ENCODE measurements at places on chromosomes 5 and 9.
A peak's percentile ranks its signal among the peaks of the same experiment; 100 is the strongest.

- no peak for DNase-seq
These were observed 102.5 kb downstream of the SPATA31D1 start for GRCh38 chr9:82091100-82091499.

DNA sequence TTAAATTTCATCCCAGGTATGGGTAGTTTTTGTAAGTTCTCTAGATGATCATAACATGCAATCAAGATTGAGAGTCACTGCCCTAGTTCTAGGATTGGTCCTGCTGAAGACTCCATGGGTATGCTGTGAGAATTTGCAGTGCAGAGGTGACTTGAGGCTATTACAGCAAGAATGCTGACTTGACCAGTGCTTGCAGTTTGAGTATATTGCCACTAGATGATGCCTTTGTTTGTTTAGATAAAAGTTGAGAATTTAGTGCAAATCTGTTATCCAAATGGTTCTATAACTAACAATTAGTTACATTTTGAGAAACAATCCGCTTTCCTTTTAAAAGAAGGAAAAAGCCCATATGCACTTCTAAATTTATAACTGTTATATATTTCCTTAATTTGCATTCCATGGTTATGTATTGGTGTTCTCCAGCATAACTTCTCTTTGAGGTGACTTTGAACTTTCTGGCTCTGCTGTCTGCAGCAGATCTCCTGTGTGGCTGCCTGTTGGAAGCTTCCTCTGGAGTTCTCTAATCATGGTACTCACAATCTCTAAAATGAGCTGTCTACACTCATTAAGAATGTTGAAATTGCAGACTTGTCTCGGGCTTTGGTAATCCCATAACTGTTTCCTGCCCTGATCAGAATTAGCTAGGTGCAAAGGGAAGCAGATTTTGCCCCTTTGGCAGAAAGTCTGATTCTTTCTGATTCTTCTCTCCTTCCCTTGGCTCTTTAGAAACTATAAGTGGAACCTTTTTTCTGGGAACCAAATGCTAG is 24.9 kb downstream of the MELK start:
- no peak for DNase-seq

GRCh38 chr9:38227061-38227540 is 158.1 kb upstream of the SHB start:
- DNase-seq: peak; percentile 44

GRCh38 chr9:87587864-87588263 is 90.2 kb downstream of the DAPK1 start:
- DNase-seq: no peak

- no peak for DNase-seq
These were observed 29.2 kb downstream of the NR4A3 start for GRCh38 chr9:99850736-99851499.

DNA sequence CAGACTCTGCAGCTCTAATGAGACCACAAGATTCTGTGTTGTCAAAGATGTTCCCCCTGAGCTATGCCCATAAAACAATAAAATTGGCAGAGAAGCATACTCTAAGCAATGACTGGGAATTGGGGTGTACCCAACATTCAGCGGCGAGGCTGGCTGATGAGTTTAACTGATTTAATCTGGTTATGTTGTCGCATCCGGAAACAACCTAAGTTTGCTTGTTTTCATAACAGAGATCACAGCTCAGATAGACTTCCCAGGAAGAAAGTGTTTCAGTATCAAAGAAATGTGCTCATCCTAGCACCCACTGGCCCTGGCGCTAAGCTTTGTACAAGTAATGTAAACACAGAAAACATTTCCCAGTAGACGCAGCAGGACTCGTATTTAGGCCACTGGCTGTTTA is 7.4 kb downstream of the SEMA5A start:
- no peak for DNase-seq

DNA sequence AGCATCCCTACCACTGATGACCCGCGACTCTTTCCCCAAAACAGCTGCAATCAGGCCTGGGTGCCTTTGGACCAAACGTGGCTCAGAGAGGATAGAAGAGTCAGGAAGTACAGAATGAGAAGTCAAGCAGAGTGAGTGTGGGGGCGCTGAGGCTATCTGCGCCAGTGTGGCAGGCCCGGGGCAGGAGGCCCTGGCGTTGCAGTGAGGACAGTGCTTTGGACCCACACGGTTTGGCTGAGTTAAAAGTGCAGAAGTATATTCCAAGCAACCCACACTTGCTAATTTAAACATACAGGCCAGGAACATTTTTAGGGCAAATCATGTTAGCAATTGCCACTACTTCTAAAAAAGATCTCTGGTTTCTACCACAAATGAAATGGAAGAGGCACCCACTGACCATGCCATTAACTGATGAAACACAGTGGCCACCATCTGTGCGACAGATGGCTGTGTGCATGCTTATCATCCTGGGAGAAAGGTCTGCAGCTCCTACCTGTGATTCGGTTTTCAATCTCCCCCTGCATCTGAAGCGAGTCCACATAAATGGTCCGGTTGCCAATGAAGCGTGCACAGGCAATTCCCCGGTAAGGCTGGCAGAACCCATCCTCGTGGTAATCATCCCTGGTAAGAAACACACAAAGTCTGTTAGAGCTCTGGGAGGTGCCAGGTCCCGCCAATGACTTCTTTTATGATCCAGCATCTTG is 213.0 kb downstream of the ROR2 start:
- DNase-seq: no peak

DNA sequence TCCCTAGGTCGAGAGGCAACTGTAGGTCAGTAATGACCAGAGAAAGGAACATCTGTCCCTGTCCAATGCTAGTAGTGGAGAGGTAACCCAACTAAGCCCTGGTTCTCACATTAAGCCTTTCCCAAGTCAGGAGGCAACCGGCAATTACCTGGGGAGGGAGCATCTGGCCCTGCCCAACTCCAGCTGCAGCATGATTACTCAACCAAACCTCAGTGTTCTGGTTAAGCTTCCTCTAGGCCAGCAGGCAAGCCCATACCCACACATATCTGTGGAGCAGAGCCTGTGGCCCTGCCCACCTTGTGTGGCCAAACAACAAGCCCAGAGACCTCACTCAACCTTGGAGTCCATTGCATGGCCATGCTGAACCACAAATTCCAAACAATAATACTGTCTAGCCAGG is 220.8 kb upstream of the SLC24A2 start:
- DNase-seq: no peak

DNA sequence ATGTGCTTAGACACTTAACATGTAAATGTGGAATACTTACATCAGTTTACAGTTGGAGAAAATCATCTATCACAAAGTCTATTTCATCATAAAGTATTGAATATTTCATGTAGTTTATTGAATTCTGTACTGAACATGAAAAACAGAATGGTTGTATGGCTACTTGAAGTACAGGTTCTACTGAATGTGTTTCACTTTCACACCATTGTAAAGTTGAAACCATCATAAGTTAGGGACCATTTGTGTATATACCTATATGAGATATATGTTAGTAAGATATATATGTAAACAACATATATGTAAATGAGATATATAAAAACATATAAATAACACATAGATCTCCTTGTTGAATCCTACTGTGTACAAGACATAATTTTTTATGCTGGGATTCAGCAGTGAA is 63.0 kb upstream of the TAF11L2 start:
- no peak for DNase-seq

- no peak for DNase-seq
These were observed 5.2 kb downstream of the RFX3 start for GRCh38 chr9:3520564-3520963.

DNA sequence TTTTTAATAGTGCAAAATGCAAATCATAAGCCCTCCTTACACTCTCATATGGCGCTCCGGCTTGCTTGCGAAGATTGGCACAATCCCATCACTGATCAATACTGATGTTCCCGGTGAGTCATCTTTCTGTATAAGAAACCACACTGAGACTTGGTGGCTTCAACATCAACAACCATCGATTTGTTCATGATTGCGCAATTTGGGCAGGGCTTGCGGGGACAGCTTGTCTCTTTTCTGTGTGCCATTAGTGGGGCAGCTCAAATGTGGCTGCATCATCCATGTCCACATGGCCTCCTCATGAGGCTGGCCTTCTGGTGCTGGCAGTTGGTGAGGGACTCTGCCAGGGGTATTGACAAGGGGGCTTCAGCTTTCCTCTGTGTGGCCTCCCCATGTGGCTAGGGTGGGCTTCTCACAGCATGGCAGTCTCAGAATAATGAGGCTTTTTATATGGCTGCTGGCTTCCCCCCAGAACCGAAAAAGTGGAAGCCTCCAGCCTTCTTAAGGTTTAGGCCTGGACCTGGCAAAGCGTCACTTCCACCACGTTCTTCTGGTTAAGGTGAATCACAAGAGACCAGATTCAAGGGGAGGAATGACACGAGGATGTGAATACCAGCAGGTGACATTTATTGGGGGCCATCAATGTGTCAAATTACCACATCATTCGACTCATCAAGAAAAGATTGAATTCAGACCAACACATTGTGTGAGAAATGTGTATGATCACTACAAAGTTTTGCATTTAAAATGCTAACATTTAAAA is 79.5 kb upstream of the NFIL3 start:
- DNase-seq: no peak

DNA sequence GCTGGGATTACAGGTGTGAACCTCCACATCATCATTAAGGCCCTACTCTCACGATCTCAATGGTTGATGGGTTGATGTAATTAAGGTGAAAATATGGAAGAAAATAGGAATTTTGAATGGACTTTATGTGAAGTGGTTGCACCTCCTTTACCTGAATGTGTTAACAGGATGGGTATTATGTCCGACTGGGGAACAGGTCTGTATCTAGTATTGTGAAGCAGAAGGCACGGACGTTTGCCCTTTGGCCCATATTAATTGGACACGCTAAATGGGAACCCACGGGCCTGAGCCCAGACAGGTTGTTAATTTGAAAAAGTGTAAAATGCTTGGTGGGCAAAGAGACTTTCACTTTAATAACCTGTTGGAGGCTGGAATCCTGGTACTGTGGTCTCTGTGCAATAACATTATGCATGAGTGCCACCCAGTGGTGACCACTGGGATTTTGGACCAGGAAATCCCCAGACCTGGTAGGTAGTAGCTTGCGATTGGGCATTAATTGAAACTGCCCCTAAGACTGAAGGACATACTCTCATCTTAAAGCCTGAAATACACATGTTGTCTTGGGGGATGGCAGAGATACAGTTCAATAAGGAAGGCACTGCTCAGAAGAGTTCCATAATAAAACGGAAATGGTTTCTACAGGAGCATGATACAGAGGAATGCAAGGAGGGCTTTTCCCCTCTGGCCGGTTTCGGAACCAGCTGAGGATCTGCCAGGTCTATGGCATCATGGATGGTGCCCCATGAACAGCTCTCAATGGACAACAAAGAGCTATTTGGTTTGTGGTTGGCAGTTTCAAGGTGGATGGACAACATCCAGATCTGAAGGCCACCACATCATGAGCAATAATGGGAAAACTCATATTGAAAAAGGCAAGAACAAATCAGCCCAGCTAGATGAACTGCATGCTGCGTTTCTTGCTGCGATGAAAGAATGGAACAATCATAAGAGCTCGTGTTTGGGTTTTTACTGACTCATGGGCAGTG is 26.2 kb upstream of the BICD2 start:
- peak; percentile 54 for DNase-seq

DNA sequence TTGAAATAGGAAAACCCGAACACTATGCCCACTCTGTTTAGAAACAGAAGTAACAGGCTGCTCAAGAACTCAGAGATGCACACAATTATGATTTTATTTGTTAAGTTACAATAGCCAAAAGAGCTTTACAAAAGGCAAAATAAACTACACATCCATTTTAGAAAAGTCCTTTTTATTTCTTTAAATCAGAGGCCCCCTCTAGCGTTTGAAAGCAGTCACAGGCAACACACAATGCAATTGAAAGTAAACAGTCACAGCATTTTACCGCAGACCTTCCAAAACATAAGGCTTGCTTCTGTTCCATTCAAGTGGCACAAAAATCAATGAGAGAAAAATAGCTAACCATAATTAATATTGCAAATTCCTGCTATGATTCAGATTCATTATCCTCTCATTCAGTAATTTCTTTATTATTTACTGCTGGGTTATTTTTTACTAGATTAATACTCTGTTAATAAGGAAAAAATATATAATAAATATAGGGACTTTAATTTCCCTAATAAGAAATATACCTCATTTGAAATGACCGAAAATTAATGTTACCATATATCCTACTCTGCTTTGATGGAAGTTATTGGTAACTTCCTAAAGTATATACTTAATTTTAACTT is 78.3 kb downstream of the CEP120 start:
- DNase-seq: no peak

- no peak for DNase-seq
These were observed 12.6 kb upstream of the DPYSL3 start for GRCh38 chr5:147522435-147522834.

DNA sequence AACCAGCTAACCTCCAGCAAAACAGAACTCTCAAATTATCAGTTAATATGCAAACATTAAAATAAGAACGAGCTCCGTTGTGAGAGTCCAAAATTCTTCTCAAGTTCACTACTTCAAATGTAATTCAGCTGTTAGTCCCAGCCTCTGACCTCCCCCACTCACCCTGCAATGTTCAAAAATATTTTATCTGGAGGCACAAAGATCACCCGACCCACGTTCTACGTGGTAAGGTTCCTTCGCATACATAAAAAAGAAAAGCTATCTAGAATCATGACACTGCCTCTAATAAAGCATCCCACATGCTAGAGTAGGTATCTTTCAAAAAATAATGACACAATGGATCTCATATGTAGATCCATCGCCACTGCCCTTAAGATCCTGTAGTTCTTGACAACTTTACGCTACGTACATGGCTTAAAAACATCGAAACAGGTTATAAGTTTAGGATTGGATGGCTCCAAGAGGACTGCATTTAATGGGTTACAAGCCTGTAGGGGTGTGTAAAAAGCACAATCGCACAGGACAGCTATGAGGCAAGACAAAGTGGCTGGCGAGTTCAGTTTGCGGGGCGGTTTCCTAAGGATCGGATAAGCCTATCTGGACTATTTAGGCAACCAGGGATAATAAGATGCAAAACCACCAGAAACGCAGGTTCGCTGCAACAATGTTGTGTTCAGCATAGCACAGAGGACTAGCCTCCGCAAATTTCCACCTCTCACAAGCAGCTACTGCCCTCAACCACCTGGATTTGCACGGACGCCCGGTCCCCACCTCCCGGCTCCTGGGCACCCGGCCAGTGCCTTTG is 969 bp downstream of the CLK4 start:
- DNase-seq: no peak

- DNase-seq: no peak
These were observed 36.6 kb downstream of the ACER2 start for GRCh38 chr9:19445452-19445851.

GRCh38 chr9:136995772-136996311 is 526 bp downstream of the CLIC3 start:
- DNase-seq: no peak
